ENCODE measurements at places on chromosomes 3 and 15. TPM values are rescaled to one million over a fixed set of nuclear protein-coding genes. Genes with fewer than 3 reads are reported as not detected.

ADAMTSL3 gene
- total RNA-seq, result 1.6 TPM

CPA3 gene
- total RNA-seq, result not detected

C3orf20 gene
- total RNA-seq, result under 0.01 TPM

ECE2 gene
- 0.17 TPM for total RNA-seq

CACNA1D gene
- total RNA-seq, result 0.07 TPM

CASR gene
- total RNA-seq, result not detected

SLC2A2 gene
- not detected for total RNA-seq

GUCA1C gene
- not detected for total RNA-seq

MST1 gene
- total RNA-seq, result 13.2 TPM

ABI3BP gene
- total RNA-seq, result 148 TPM

KLHL40 gene
- total RNA-seq, result not detected

MASP1 gene
- 1.7 TPM for total RNA-seq

TMEM89 gene
- total RNA-seq, result not detected

ZPLD1 gene
- 1.1 TPM for total RNA-seq

CIB1 gene
- total RNA-seq, result 30.1 TPM

LRRIQ4 gene
- total RNA-seq, result 0.07 TPM

DUOXA2 gene
- not detected for total RNA-seq

RAB6B gene
- total RNA-seq, result 4.2 TPM

SENP8 gene
- 1.9 TPM for total RNA-seq

PP2D1 gene
- not detected for total RNA-seq

PIF1 gene
- 6.3 TPM for total RNA-seq

PLAAT1 gene
- total RNA-seq, result not detected

SLC15A2 gene
- total RNA-seq, result 0.26 TPM

GPR62 gene
- total RNA-seq, result 0.07 TPM

SEMA3G gene
- total RNA-seq, result 0.13 TPM

FGF7 gene
- 157 TPM for total RNA-seq

SLC9A9 gene
- total RNA-seq, result 6.6 TPM

DOCK3 gene
- total RNA-seq, result 0.30 TPM

RTP3 gene
- not detected for total RNA-seq

NUSAP1 gene
- total RNA-seq, result 23.7 TPM

SMCO1 gene
- total RNA-seq, result not detected

ACTRT3 gene
- total RNA-seq, result 6.4 TPM

DNAH1 gene
- total RNA-seq, result 5.5 TPM

KCNMB3 gene
- total RNA-seq, result 0.76 TPM

Measured in smooth muscle cell of the pulmonary artery (primary cell).